ENCODE measurements at places on chromosomes 5 and 9.

DNA sequence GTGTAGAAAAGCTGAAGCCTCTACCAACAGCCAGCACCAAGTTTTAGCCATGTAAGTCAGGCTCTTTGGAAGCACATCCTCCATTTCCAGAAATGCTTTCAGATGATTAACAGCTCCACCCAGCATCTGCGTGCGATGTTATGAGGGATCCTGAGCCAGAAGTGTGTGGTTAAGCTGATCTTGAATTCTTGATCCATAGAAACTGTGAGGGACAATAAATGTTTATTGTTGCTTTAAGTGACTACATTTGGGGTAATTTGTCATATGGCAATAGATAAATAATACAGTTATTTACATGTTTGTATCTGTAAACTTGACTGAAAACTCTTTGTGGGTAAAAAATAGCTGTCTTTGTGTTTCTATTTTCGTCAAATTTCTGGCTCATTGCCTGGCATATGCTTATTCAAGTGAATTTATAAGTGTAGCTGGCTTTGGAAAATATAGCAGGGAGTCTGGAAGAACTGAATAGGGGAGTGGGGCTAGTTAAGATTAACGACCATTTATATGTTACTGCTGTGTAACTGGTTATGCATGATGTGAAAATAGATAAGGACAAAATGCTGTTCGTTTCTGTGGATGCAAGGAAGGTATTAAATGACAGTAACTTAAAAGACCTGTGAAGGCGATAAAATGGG is 234.1 kb downstream of the LRRC70 start:
- DNase-seq, result no peak

DNA sequence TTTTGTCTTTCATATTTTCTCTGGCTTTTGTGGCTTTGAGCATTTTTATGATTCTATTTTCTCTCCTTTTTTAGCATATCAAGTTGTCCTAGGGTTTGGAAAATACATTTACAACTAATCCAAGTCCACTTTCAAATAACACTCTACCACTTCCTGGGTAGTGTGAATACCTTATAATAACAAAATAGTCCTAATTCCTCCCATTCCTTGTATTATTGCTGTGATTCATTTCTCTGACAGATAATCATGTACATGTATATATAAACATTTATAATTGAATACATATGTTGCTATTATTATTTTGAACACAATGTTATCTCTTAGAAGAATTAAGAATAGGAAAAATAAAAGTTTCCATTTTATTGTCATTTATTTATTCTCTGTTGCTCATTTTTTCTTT is 14.9 kb upstream of the ADAM19 start:
- DNase-seq, result no peak

DNA sequence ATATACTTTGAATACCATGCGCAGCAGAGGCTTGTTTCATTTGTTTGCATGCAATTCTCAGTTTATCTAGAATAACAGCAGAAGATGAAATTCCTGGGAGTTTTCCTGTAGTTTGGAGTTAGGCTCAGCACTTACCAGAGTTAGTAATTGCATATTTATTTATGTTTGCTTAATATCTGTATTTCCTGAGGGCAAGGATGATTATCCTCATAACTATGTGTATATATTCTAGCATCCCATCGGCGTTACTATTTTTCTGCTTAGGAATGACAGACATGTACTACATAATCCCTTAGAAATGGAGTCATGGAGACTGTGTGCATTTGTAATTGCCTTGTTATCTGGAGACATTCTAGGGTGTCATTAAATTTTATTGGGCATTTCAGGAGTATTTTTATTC is 1184.8 kb downstream of the DTWD2 start:
- DNase-seq, result no peak

DNA sequence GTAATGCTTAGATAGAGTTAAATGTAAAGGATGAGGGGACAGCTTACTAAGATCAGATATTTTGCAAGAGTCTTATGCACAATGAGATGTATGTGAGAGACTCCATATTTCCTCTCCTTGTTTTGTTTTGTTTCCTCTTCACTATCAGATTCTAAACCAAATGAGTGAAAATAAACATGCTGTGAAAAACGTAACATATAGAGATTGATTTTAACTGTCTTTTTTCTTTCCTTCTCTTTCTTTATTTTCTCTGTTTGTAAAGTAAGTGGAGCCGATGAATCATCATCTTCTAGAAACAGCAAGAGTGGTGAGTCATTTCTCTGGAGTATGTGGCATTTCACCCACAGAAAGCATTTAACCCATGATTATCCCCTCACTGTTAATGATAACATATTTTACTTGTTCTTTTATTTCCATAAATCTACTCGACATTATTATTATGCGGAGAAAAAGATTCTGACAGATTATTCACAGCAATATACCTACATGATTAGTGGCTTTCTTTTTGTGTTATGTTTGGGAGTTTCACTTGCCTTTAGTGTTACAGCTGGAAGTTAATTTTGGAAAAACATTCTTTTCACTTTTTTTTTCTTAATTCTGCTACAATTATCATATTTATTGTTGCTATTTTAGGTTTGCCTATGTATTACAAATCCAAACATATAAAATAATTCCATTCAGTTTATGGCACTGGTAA is 2.1 kb upstream of the ANXA1 start:
- DNase-seq, result no peak

DNA sequence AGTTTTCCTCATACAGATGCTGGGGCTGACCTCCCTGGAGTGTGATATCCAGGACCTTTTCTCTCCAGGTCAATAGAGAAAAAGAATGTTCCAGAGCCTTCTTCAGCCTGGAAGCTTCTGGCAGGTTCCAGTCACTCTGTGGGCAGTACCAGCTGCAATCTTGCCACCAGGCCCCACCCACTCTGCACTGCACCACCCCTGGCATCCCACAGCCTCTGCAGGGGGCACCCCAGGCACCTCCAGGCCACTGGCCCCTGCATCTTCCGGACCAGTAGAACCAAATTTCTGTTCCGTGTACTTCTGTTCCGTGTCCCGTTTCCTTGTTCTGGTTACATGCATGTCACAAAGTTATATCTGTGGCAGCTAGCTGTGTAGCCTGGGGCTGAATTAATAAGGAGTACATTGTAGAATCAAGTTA is 83.3 kb upstream of the ZBTB43 start:
- no peak for DNase-seq

DNA sequence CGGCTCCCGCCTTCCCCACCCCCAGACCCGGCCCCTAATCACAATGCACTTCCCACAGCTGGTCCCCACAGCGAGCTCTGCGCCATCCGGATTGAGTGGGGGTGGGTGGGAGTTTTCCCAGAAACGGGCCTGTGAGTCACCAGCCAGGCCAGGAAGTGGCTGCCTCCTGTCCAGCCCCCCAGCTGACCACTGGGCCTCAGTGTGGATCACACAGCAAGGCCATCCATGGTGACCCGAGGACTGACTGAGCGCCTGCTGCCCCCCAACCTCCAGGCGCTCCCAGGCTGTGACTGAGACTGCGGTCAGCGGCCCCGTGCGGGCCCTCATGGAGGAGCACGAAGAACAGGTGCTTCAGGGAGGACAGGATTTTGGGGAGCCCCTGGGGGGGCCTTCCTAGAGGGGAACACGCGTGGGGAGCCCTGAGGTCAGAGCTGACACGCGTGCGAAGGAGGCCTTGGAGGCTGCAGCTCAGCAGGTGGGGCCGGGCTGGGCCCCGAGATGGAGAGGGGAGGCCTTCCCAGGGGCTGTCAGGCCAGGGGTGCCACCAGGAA is 48.3 kb upstream of the EGFL7 start:
- DNase-seq, result no peak

DNA sequence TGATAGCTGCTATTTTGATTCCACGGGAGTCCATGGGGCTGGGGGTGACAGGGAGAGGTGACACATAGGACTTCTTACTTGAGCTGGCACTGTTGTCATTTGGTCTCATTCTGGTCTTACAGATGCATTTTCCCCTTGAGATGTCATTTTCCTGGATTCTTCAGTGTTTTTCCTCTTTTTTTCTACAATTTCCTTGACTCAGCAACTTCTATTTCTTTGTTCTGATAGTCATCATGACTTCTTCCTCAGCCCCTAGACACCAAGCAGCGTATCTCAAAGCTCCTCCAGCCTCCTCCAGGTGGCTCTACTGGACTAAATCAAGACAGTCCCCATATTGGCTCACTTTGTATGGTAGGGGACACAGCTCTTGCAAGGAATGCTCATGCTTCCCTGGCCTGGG is 16.5 kb downstream of the LVRN start:
- DNase-seq, result no peak

DNA sequence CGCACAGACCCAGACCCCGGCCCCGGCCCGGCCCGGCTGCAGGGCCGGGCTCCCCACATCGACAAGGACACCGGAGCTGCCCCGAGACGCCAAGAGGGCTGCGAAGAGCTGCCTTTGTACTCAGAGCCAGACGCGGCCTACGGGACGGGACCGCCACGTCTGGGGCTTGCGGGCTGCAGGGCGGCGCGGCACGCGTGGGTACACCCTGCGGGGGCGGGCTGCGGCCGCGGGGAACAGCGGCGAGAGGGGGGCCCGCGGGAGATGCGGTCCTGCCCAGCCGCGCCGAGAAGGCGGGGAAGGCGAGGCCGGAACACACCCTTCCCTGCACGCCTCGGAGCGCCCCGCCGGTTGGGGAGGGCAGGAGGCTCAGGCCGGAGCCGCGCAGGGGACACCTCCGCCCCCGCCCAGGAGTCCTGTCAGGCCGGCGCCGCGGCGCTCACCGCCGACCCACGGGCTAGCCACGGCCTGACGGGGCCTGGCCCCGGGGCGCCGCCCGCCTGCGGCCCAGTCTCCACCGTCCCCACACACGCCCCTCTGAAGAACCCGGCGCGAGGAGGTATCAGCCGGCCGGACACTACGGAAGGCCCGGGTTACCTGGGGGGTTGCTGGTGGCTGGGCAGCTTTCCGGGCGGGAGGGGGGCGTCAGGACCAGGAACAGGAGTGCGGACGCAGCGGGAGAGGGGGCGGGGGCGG is 478 bp downstream of the RAB14 start:
- no peak for DNase-seq
